ENCODE measurements at places on chromosomes 16 and 17.
A peak's percentile ranks its signal among the peaks of the same experiment; 100 is the strongest.

GRCh38 chr16:84557059-84557458, 52.6 kb upstream of the MEAK7 start:
- DNase-seq, result no peak

DNA sequence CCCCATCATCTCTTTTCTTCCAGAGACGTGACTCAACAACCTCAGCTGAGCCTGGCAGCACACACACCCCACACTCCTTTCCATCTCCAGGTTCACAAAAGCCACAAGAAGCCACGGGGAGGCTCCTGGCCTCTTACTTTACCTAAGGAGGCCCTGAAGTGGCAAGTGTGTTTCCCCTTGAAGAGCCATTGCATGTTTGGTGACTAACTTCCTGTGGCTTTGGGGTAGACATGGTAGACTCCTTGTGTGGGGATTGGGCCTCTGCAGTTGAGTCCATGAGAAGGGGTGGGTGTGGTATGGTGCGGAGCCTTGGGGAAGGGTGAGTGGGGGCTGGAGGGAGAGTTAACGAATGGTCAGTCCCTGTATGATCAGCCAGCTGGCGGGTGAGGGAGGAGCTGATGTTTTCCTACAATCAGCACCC, 24.2 kb downstream of the SAP30BP start:
- DNase-seq, result no peak

DNA sequence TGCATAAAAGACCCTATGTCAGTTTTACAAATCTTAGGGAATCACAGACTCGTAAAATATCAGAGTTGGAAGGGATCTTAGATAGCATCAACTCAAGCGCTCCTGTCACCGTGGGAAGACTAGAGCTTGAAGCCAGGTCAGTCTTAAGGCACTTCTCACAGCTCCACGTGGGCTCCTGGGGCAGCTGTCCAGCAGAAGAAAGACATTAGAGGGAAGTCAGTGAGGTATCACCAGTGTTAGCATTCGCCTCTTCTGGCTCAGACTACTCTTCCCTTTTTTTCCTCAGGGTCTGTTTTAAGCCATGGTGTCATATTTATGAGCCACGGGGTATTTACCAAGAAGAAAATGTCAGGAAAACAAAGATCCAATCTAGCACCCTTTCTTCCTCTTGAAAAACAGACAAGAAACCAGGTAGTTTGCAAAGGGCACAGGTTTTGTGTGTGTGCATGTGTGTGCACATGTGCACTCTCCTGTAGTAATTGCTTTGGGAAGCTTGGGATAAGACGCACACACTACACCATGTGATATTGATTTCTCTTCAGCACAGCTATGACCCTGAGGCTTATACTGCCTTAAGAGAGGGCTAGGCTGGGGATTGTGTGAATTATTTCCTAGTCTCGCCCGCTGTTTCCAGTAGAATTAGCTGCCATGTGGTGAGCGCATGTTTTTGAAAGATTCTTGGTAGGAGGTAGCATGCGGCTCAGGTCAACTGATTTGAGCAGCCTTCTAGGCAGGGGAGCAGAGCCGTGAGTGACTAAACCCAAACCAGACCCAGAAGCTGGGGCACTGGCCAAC, 61.0 kb upstream of the ELAC2 start:
- no peak for DNase-seq

DNA sequence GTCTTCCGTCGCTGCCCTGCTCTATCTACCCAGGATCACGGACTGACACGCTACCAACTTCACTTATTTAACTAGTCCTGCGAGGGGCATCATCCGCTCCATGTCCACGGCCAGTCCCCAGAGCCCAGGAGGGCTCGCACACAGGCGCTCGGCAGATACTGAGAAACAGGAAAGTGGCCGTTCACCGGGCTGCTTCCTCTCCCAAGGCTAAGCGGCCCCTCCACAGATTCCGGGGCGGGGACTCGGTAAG, 388 bp downstream of the OXLD1 start:
- no peak for DNase-seq

- no peak for DNase-seq
These were observed 2.9 kb upstream of the HIC1 start for GRCh38 chr17:2051933-2052559.

GRCh38 chr16:68993456-68993855, 112.0 kb upstream of the HAS3 start:
- no peak for DNase-seq

GRCh38 chr17:7586673-7587419, 3.0 kb downstream of the SOX15 start:
- DNase-seq, result no peak

- DNase-seq, result no peak
These were observed 57.1 kb downstream of the ENGASE start for GRCh38 chr17:79131701-79132100.

DNA sequence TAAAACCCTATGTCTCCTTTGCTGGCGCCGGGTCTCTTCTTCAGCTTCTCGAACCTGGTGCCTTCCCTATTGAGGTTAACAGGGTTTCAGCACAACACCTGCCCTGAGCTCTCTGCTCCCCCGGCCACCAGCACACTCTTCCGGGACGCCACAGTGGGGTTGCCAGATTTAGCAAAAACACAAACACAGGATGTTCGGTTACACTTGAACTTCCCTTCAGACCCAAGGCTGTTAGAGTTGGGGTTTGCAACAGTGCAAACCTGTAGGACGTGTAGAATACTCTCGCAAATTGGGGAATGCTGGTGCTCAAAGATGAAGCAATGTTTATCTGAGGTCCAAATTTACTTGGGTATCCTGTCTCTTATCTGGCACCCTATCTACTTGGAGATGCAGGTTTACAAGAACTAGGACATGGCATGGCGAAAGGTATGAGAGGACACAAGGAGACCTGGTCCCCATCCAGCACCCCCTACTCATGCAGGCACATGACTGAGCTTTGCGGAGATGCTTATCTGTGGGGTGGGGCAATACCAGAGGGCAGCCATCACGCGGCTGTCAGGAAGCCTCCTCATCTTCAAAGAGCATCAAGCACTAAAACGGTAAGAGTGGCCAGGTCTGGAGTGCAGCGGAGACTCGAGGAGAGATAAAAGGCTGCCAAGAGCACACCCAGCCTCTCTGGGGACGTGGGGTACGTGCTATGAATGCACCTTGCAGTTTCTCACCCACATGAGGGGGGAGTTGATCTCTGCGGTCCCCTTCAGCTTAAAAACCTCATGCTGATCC, 52.8 kb downstream of the SDK2 start:
- DNase-seq, result no peak

- no peak for DNase-seq
These were observed 3.6 kb downstream of the PIEZO1 start for GRCh38 chr16:88781140-88782077.

DNA sequence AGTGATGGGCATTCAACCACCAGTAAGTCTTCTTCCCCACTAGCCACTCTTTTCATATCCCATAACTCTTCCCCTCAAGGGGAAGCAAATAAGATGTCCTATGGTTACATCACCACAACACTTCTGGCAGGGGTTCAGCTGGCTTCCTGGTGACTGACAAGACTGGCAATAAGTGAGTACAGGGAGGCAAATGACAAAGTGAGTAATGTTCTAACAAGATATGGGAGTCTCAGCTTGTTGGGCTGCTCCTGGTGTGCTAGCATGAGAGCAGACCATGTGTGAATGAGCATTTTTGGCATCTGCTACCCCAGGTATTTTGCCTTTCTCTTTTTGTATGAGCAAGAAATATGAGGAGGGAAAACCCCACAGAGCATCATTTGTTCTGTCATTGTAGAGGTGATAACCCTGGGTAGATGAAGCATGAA, 9.9 kb downstream of the TMIGD1 start:
- no peak for DNase-seq

DNA sequence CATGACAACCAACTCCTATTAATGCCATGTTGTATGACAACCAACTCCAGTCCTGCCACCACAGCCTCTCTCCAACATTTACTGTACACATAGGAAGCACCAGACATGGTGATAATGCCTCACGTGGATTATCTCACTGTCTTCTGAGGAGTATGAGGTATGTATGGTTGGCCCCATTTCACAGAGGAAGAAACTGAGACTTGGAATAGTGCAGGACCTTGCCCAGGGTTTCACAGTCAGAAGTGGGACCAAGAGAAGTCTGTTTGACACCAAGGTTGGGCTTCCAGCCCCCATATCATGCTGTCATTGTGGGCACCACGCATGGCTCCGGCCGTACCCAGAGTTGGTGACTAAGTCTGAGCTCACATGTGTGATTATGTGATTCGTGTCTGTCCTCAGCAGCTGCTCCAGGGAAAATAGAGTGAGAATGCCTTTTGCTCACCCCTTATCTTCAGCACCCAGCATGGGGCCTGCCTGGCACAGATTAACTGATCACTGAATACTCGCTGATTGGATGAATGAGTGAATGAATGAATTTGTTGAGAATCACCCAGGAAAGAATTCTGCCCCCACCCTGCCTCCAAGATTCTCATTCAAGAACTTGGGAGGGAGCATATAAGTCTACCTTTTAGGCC, 204.1 kb upstream of the NLRP1 start:
- DNase-seq, result no peak

- DNase-seq, result no peak
These were observed 47.5 kb downstream of the HAPSTR1 start for GRCh38 chr16:9138731-9139501.

GRCh38 chr17:77288115-77288619, 147.4 kb downstream of the SEC14L1 start:
- no peak for DNase-seq

GRCh38 chr16:85590506-85590832, 22.7 kb upstream of the GSE1 start:
- no peak for DNase-seq

DNA sequence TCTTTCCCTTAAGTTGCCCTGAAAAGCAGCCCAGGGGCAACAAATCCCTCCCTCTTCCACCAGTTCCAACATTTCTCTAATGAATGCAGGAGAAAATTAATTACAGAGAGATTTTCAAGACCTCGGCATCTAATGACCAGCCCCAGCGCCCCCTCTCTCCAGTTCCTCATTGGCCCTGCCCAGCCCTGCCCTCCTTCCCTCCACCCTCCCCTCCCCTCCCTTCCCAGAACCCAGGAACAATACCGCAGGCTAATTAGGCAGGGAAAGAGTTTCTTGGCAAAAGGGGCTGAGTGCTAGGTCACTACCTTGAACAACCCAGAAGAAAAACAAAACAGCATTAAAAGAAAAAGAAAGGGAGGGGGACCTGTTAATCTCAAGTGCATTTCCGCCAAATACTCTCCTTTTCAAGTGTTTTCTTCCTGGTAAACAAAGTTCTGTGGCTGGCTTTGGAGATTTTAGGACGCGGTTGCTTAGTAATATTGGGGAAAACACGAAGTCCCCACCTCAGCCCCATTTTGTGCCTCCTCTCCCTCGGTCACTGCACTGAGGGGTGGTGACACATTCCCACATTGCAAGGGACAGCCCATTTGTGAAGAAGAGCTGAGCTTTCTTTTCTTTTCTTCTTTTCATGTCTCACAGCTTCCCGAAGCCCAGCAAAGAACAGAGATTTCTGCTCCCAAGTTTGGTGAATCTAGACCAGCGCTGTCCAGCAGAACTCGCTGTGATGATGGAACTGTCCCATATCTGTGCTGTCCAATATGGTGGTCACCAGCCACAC, 215.4 kb downstream of the SOX9 start:
- DNase-seq, result no peak

- no peak for DNase-seq
These were observed 11.5 kb upstream of the CLEC18C start for GRCh38 chr16:70162041-70162451.

GRCh38 chr16:2895813-2896212, 12.8 kb downstream of the FLYWCH2 start:
- no peak for DNase-seq

DNA sequence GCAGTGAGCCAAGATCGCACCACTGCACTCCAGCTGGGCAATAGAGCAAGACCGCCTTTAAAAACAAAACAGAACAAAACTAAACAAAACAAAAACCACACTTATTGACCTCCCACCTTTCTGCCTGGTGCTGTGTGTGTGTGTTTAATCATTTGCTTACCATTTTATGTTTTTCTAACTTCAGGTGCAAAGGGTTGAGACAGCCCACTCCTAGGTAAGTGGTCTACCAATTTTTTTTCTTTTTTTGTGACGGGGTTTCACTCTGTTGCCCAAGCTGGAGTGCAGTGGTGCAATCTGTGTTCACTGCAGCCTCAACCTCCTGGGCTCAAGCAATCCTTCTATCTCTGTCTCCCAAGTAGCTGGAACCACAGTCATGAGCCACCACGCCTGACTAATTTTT, 65.8 kb downstream of the SALL1 start:
- no peak for DNase-seq

GRCh38 chr16:81939164-81940056, 71.9 kb downstream of the SDR42E1 start:
- no peak for DNase-seq

DNA sequence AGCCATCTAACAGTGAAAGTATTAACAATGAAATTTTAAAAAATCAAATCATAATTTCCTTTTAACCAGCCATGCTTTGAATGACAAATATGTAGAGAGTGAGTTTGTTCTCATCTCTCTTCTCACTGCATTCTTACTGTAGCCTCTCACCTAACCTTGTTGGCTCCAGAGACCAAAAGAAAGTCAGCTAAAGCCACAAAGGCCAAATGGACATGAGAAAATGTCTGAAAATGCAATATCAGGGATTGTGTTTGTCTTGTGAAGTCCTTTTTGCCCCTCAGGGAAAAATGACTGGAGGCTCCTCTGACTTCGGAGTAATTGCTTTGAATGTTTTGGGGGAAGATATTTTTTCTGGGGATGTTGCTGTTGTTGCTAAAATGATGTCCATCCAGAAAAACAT, 166.3 kb downstream of the SLC39A11 start:
- no peak for DNase-seq

DNA sequence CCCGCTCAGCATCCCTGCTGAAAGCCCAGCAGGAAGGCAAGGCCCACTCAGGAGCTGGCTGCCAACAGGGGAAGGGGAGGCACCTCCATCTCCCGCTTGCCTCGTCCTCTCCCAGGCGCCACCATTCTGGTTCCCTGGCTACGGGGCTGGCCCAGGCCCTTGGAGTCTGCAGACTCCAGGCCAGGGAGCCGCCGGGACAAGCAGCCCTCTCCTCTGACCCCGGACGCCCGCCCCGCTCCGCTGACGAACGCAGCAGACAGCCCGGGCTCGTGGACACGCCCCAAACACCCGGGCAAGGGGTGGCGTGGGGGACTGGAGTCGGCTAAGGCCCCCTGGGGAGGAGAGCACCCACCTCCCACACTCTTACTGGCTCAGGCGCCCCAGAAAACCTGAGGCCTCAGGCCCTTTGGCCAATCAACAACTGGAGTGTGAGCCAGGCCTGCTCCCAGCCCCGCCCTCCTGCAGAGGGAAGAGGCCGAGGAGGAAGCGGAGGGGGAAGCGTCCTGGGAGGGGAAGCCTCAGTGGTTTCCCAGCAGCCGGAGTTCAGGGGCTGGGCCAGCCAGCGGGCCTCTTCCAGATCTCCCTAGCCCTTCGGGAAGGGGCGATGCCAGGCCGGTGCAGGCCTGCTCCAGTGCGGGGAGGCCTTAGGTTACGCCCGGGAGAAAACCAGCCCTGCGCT, 4.2 kb downstream of the MNT start:
- DNase-seq, result peak; percentile 93

Measured in NCI-H1048 (cell line).